ENCODE measurements at places on chromosomes 5 and 9. TPM values are rescaled to one million over a fixed set of nuclear protein-coding genes. Genes with fewer than 3 reads are reported as not detected.

- no peaks in the 10 kb centered on the region for H3K4me1 ChIP-seq
- H3K4me3 ChIP-seq: no peak overlapping the region
- DNase-seq: no peak
- peaks cover 12% of the 10 kb centered on the region for H3K36me3 ChIP-seq
Observed at GRCh38 chr9:127816362-127816725, 13.7 kb downstream of the FPGS start.

- H3K36me3 ChIP-seq: no peaks in the 10 kb centered on the region
- H3K27me3 ChIP-seq: no peaks in the 10 kb centered on the region
- H3K27ac ChIP-seq: no peak overlapping the region
- DNase-seq: no peak
- peaks cover 12% of the 10 kb centered on the region for H3K4me1 ChIP-seq
Observed at GRCh38 chr5:96851312-96852062, 24.8 kb upstream of the ERAP2 start.

DNA sequence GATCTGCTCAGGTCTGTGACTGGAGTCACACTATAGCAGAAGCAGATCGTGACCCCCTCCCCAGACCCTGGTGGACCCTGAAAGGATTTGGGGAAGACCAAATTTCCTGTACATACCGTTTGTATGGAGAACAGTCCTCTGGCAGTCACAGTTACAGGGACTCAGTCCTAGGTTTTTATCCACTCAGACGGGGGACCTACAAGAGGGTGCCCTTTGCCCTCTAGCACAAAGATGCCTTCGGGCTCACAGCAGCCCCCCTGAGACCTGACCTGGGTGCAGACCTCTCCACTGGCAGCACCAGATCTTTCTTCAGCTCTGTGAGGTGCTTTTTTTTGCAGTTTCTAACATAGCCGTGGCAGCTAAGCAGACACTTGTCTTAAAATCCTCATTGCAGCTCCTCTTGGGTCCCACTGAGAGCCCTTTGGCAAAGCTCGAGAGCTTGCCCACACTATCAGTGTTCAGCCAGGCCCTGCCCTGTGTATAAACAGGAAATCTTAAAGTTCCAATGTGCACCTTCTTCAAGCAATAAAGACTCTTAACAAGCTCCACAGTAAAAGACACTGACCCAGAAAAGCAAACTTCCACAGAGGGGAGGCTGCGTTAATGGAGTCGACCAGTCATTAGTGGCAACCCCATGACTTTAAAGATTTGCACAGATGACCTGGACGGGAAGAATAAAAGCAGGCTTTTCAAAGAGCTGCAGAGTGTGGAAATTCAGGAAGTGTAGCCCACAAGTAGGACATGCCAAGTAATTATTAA is 71.8 kb upstream of the LHFPL2 start:
- no peaks in the 10 kb centered on the region for H3K36me3 ChIP-seq
- H3K27ac ChIP-seq: no peak overlapping the region
- no peaks in the 10 kb centered on the region for H3K27me3 ChIP-seq
- no peak overlapping the region for H3K4me3 ChIP-seq
- no peaks in the 10 kb centered on the region for H3K4me1 ChIP-seq

GRCh38 chr5:137122558-137122957 is 376.6 kb downstream of the SPOCK1 start:
- H3K4me3 ChIP-seq: no peak overlapping the region
- no peak overlapping the region for H3K27ac ChIP-seq
- no peak for DNase-seq
- no peaks in the 10 kb centered on the region for H3K27me3 ChIP-seq
- no peaks in the 10 kb centered on the region for H3K36me3 ChIP-seq

- H3K4me3 ChIP-seq: no peak overlapping the region
- no peaks in the 10 kb centered on the region for H3K4me1 ChIP-seq
- no peak overlapping the region for H3K27ac ChIP-seq
- peaks cover 15% of the 10 kb centered on the region for H3K36me3 ChIP-seq
- DNase-seq: no peak
- no peaks in the 10 kb centered on the region for H3K27me3 ChIP-seq
Observed at GRCh38 chr5:146060221-146060585, 45.2 kb downstream of the PLAC8L1 start.

DNA sequence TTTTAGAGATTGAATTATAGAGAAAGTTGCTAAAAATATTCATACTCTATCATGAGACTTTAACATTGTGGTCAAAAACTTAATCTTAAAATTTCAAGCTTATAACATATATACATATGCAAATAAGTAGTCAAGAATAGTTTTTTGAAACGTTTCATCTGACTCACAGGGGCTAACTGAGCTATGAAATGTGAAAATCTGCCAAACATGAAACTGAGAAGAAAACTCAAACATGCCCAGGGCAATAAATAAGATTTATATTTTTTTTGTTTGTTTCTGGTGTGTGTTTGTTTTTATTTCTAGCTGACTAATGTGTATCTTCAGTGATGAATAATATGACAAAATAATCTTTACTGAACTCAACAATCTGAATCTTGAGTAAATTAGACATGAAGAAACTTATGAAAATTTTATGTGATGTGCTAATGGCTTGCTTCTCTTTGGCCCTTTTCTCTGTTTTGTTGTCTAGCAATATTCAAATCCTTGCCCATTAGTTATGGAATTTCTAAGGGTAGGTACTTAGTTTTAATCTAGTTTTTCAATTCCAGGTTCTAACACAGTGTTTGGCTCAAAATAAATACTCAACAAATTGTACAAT is 99.9 kb downstream of the FAM174A start:
- no peaks in the 10 kb centered on the region for H3K4me1 ChIP-seq
- no peak for DNase-seq
- H3K4me3 ChIP-seq: no peak overlapping the region
- no peaks in the 10 kb centered on the region for H3K27me3 ChIP-seq
- no peak overlapping the region for H3K27ac ChIP-seq

GRCh38 chr5:36029914-36030313 is 36.8 kb downstream of the UGT3A2 start:
- H3K27me3 ChIP-seq: no peaks in the 10 kb centered on the region
- H3K27ac ChIP-seq: no peak overlapping the region
- H3K4me3 ChIP-seq: no peak overlapping the region
- H3K4me1 ChIP-seq: no peaks in the 10 kb centered on the region

GRCh38 chr5:74028406-74028805 is 402.4 kb downstream of the ARHGEF28 start:
- no peaks in the 10 kb centered on the region for H3K27me3 ChIP-seq
- no peak overlapping the region for H3K4me3 ChIP-seq
- no peaks in the 10 kb centered on the region for H3K4me1 ChIP-seq
- no peaks in the 10 kb centered on the region for H3K36me3 ChIP-seq
- DNase-seq: no peak
- H3K27ac ChIP-seq: no peak overlapping the region

DNA sequence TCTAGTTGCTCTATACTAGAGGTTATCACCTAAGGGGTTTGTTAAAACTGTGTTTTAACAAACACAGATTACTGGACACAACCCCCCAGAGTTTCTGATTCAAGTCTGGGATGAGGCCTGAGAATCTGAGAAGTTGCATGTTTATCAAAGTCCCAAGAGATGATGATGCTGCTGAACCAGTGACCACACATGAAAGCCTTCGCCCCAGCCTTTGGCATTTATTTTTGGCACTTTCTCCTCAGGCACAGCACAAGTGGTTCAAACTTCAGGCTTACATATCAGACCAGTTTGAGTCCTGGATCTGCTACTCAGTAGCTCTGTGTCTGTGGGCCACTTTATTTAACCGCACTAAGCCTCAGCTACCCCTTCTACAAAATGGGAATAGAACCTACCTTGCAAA is 407.2 kb upstream of the PIK3R1 start:
- H3K27ac ChIP-seq: no peak overlapping the region
- no peaks in the 10 kb centered on the region for H3K4me1 ChIP-seq
- peak; percentile 42 for DNase-seq
- H3K27me3 ChIP-seq: no peaks in the 10 kb centered on the region

- no peaks in the 10 kb centered on the region for H3K4me1 ChIP-seq
- DNase-seq: no peak
- H3K27ac ChIP-seq: no peak overlapping the region
- no peaks in the 10 kb centered on the region for H3K36me3 ChIP-seq
- no peaks in the 10 kb centered on the region for H3K27me3 ChIP-seq
- no peak overlapping the region for H3K4me3 ChIP-seq
Observed at GRCh38 chr9:18610956-18611355, 137.0 kb downstream of the ADAMTSL1 start.

- no peaks in the 10 kb centered on the region for H3K36me3 ChIP-seq
- no peaks in the 10 kb centered on the region for H3K4me1 ChIP-seq
- H3K27me3 ChIP-seq: no peaks in the 10 kb centered on the region
Observed at GRCh38 chr5:57887851-57888621, 405.4 kb upstream of the ACTBL2 start.

- no peaks in the 10 kb centered on the region for H3K36me3 ChIP-seq
- no peaks in the 10 kb centered on the region for H3K4me1 ChIP-seq
- DNase-seq: no peak
- no peak overlapping the region for H3K4me3 ChIP-seq
Observed at GRCh38 chr9:99340281-99340680, 118.2 kb downstream of the SEC61B start.

DNA sequence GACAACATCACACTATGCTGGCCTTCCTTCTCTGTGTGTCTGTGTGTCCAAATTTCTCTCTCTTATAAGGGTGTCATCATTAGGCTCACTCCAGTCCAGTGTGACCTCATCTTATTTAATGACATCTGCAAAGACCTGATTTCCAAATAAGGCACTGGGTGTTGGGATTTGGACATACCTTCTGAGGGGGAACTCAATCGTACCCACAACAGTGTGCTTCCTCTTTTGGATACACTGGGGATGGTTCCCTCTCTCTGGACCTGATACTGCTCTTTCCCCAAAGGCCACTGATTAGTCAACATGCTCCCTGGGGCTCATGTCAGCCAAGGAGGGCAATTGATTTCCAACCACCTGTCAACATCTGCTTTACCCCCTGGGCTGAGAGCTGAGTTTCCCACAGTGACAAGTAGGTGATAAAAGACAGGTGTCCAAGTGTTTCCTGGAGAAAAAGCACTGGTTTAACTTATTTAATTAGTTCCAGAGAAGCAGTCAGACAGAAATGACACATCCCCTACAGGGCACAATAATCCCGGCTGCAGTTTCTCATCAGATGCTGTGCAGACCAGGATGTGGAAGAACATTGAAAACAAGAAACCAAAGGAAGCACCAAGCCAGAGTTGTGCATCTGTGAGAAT is 17.8 kb upstream of the CEP72 start:
- no peak overlapping the region for H3K4me3 ChIP-seq
- no peaks in the 10 kb centered on the region for H3K27me3 ChIP-seq

GRCh38 chr9:78630966-78631365 is 334.0 kb downstream of the PSAT1 start:
- H3K27me3 ChIP-seq: no peaks in the 10 kb centered on the region
- no peak overlapping the region for H3K4me3 ChIP-seq

DNA sequence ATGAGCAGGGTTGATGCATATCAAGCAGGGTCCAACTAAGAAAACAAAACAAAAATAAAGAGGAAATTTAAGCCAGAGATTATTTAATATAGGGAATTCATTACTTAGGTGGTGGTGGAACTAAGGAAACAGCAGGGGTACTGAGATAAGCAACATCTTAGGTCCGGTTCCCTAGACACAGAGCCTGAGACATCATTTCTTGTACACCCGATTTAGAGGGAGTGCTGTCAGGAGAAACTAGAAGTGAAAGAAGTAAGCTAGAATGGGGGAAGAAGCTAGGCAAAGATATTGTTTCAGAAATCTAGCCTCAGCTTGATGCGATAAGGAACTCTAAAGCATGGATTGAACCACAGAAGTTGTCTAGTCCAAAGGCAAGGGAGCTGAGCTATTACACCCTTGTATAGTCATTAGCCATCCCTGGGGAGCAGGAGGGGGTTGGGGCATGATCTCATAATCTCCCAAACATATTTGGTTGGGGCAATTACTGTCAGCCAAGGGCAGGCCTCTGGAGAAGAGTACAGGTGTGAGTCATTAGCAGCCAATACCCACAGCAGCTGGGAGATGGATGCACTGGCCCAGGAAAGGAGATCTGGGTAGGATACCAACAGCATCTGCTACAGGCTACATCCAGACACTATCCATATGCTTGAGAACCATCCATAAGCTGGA is 194.5 kb downstream of the ARL15 start:
- no peaks in the 10 kb centered on the region for H3K4me1 ChIP-seq
- DNase-seq: no peak
- no peak overlapping the region for H3K27ac ChIP-seq

DNA sequence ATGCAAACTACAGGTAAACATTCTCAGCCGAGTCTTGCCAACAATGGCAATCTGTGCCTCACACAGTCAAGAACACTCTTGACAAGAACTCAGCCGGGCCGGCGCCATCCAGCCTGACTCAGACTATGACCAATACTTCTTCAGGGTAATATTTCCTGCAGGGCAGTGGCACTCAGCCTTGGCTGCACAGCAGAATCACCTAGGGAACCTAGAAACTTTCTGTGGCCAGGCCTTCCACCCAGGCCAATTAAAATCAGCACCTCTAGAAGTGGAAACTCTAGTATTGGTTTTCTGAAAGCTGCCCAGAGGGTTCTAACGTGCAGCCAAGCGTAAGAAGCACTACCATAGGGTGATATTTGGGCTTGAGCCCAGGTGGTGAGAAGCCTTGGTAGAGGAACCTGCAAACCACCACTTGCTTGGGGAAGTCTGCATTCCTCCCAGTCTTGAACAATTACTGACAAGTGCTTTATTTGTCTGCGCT is 120.6 kb downstream of the TTLL11 start:
- no peaks in the 10 kb centered on the region for H3K27me3 ChIP-seq
- H3K36me3 ChIP-seq: no peaks in the 10 kb centered on the region
- no peak overlapping the region for H3K27ac ChIP-seq
- H3K4me1 ChIP-seq: no peaks in the 10 kb centered on the region
- no peak for DNase-seq
- H3K4me3 ChIP-seq: no peak overlapping the region

GRCh38 chr5:14591548-14591947 is 10.0 kb downstream of the OTULINL start:
- H3K27ac ChIP-seq: no peak overlapping the region
- no peak for DNase-seq
- H3K36me3 ChIP-seq: no peaks in the 10 kb centered on the region
- H3K4me1 ChIP-seq: no peaks in the 10 kb centered on the region
- H3K4me3 ChIP-seq: no peak overlapping the region

DNA sequence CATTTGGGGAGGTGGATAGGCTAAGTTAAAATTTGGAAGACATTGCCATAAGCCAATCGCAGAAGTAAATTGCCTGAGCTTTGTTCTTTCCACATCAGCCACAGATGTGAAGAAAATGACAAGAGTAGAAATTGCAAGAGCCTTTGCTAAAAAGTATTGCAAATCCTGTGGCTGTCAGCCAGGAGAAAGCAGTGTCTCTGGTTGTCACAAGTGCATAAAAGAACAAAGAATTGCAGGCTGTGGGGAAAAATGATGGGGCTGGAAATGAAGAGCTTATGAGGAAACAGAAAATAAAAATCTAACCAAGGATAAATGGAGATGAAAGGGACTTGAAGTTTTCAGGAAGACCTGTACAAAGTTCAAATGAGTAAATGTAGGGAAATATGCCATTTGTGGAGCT is 344.8 kb downstream of the CSNK1G3 start:
- no peaks in the 10 kb centered on the region for H3K27me3 ChIP-seq
- H3K27ac ChIP-seq: no peak overlapping the region
- DNase-seq: no peak
- no peak overlapping the region for H3K4me3 ChIP-seq

Gene SLC6A7
- not detected for total RNA-seq

Gene ROPN1L
- total RNA-seq: 0.24 TPM

Gene PCDHB3
- 0.30 TPM for total RNA-seq

Gene SLC22A4
- total RNA-seq: 0.59 TPM

Gene PCDHA13
- 1.2 TPM for total RNA-seq

Gene FSTL4
- not detected for total RNA-seq
